ENCODE measurements at places on chromosomes 11 and 22.

DNA sequence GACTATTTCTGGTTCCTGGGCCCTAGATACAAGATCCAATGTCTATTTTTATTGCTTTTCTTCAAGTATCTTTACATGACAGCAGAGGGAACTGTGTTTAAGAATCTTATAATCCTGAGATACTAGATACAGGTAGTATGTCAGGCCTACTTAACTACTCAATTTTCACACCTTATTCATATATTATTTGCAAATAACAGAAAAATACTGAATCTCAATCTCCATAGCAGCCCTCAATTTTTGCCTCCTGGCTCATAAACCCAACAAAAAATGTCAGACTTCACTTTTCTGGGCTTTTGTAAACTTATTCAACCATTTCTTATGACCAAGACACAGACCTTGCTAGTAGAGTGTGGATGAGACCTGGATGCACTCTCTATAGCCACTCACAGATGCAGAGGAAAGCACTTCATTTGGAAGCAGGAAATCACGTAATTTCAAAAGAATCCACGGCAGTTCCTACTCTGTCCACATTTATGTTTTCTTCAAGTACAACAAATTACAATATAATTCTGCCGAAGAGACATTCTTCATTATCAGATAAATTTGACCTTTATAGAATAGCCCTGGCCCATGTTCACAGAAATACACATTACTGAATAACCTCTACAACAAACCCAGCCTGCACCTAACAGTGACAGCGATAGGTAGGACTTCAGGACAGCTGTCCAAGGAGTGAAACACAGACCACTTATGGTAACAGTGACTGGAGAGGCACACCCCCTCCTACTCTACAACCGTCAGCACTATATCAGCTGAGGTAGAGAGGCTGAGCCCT is 62.0 kb upstream of the YPEL1 start:
- no peak for DNase-seq

DNA sequence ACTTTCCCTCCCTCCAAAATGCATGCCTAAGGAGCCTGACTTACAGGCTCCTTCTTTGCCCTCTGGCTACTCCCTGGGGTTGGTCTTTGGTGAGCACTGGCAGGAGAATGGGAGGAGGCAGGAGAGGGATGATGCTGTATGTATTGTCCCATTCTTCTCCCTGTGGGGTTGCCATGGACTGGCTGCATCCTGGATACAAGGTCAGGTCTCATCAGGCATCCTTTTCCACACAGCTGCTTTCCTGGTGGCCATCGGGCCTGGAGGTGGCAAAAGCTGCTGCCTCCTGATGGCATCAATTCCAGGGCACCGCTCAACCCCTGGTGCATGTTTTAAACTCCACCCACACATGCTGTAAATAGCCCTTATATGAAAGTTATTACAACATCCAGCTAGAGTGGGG is 257.2 kb downstream of the ETS1 start:
- DNase-seq, result no peak

DNA sequence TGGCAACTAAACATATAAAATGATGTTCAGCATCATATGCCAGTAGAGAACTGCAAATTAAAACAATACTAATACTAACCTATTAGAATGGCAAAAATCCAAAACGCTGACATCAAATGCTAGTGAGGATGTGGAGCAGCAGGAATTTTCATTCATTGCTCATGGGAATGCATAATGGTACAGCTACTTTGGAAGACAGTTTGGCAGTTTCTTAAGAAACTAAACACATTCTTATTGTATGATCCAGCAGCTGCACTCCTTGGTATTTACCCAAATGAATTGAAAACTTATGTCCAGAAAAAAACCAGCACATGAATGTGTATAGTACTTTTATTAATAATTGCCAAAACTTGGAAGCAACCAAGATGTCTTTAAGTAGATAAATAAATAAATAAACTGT is 258.0 kb downstream of the TENM4 start:
- no peak for DNase-seq

DNA sequence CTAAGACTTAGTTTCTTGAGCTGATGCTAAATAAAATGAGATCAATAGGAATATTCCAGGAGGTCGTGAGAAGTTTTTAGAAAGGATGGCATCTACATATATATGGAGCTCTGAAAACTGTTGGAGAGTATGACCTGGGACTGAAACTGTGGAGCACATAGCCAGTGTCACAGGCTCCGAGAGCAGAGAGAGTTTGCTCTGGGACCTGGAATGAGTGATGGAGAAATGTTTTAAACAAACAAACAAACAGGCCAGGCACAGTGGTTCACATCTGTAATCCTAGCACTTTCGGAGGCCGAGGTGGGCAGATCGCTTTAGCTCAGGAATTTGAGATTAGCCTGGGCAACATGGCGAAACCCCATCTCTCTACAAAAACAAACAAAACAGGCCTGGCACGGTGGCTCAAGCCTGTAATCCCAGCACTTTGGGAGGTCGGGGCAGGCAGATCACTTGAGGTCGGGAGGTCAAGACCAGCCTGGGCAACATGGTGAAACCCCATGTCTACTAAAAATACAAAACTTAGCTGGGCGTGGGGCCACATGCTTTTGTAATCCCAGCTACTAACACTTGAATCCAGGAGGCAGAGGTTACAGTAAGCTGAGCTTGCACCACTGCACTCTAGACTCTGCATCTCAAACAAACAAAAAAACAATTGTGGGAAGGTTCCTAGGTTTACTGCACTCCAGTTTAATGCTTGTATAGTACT is 67.1 kb downstream of the SLC35F2 start:
- DNase-seq, result no peak

- DNase-seq, result no peak
Measured at GRCh38 chr22:42185915-42186439, 55.4 kb upstream of the CYP2D6 start.

GRCh38 chr22:19612866-19613572 is 88.8 kb upstream of the CLDN5 start:
- DNase-seq, result no peak

DNA sequence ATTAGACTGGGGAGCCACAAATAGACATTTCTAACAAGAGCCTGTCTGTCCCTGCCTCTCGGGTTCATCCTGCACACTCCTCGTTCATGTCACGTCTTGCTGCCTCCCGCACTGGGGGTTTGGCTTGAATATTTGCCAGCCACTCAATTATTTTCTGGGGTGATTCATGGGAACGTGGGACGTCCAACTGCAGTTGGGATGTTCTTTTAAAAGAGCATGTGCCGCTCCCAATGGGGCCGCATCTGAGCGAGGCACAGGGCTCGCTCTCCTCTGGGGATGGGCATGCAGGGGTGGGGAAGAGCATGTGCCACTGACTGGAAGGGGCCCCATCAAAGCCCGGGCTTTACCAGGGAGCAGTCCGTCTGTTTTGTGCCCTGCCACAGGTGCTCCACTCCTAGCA is 43.4 kb downstream of the PARVG start:
- DNase-seq, result no peak

GRCh38 chr11:101180481-101180880 is 50.9 kb upstream of the PGR start:
- DNase-seq, result no peak

- no peak for DNase-seq
Measured at GRCh38 chr11:75230621-75231020, 10.0 kb upstream of the TPBGL start.

GRCh38 chr11:116173506-116173905 is 599.3 kb downstream of the BUD13 start:
- DNase-seq, result no peak

DNA sequence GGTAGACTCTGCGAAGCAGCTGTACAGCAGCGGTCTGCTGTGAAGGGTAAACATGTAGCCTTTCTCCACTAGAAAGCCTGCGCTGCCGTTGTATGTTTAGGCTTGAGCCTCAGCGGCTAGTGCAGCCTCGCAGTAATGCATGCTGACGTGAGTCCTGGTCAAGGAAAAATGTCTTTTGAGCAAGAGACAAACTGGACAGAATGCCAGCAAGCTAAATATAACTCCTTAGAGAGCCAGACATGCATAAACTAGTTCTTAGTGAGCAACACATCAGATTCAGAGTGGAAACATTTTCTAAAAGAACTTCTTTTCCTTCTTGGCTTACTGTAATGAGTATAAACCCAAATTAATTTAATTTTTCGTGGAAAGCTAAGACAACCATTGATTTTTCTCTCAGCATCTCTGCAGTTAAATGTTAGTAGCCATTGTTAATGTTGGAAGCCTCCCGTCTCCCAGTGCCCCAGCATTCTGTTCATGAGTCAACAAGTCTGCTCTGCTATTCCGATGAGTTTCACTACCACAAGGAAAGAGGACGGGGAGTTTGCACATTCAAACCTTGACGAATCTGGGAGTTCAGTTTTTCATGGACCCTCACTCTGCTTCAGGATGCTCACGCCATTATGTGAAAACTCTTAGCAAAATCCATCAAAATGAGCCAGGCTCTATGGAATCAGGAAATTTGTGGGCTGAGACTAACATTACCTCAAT is 51.4 kb downstream of the JAM3 start:
- no peak for DNase-seq

All from T-helper 1 cell (primary cell).